NCI-H524 treated with DMSO at 0.1 percent for 48 hours (cell line): ENCODE measurements at places on chromosomes 4 and X.

GRCh38 chrX:119981286-119982070 lies 37.9 kb upstream of the NKAP start:
- DNase-seq = no peak

DNA sequence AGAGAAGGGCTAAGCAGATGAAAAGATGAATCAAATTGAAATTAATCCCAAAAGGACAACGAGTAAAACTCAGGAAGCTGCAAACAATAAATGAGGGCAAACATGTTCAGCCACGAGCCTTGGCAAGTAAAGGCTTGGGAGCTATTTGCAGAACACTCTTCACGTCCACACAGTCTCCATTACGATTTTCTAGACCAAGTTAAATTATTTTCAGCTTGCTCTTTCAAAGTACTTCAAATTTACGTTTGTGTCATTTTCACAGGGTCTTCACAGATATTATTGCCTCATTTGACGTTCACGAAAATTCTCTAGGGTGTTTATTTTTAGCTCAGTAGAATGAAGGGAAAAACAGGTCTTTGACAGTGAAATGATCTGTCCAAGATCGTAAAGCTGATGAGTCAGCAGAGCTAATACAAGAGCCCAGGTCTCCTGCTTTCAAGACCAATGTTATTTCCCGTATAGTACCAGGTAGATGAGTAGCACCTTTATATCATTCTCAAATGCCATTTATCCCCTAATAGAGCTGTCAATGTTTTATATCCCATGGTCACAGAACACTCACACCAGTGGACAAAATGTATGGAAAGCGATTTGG lies 20.9 kb downstream of the KLB start:
- no peak for DNase-seq

- no peak for DNase-seq
Observed at GRCh38 chr4:13478131-13478530, 6.0 kb downstream of the RAB28 start.

DNA sequence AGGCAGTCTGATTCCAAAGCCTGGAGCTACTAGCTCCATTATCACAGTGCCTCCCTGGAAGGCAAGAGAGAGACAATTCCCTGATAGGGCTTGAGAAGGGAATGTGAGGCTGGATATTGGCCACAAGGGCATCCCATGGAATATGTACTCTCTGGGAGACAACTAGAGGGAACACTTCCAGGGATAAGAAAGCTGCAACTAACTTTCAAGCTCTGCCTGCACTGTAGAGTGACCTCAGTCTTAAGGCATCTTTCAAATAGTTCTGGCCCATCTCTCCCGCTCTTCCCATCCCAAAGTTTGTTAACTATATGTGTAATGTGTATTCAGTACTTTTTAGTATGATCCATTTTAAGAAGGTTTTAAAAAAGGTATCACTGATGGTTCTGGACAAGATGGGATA lies 13.1 kb upstream of the RNF212 start:
- DNase-seq = no peak

DNA sequence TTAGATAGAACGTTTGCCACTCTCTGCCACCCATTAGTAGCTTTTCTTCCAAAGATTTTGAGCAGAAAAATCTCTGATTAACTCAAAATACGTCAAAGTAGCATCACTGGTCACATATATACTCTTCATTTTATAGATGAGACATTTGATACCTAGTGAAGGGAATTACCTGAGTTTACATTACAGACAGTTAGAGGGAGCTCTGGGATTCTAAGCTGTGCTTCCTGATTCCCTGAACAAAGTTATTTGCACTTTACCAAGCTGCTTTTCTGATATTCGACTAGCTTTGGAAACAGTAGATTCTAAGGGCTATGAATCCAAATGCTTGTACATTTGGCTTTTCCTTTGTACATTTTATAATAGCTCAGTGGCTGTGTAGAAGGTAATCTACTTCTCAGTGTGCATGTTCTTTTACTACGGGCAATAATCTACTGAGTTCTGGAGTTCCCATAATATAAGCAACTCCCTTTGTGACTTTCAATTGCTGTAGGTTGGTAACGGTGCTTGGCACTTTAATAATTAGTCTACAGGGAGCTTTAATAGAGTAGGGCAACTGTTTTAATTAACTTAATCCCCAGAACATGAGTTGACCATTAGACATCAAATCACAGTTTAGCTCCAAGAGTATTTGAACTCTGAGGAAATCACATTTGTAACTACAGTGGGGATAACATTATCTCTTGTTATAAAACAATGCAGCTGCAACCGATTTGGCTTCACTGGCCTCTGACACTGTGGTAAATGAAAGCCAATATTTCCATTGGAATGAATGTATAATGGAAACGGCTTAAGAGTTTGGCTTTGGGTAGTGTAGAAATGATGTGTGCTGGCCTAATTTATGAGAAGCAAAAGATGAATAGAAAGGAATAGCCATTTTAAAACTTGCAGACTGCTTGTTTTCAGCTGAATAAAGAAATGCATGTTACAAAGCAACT lies 1602.4 kb downstream of the STIM2 start:
- no peak for DNase-seq

- no peak for DNase-seq
Observed at GRCh38 chr4:15186149-15186548, 183.9 kb downstream of the CPEB2 start.
